Fibroblast of the aortic adventitia (primary cell): ENCODE measurements at places on chromosomes 2 and 18.

DNA sequence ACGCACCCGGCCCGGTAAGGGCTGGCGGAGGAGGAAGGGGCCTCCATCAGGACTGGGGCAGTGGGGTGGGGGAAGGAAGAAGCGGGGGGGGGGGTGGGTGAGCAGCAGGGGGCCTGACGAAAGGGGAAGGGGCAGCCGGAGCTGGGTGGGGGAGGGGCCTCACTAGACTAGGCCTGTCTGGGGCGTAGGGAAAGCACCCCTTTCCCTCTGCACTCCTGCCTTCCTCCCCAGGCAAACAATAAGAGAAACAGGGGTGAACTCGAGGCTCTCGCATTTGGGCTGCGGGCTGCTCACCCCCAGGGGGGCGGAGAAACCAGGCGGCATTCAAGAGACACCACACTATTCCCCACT lies 82.7 kb upstream of the POMC start:
- no peak for DNase-seq

GRCh38 chr2:209269024-209269423 lies 154.8 kb upstream of the MAP2 start:
- DNase-seq: no peak

- DNase-seq: no peak
Measured at GRCh38 chr2:232137356-232138147, 176.0 kb downstream of the DIS3L2 start.

DNA sequence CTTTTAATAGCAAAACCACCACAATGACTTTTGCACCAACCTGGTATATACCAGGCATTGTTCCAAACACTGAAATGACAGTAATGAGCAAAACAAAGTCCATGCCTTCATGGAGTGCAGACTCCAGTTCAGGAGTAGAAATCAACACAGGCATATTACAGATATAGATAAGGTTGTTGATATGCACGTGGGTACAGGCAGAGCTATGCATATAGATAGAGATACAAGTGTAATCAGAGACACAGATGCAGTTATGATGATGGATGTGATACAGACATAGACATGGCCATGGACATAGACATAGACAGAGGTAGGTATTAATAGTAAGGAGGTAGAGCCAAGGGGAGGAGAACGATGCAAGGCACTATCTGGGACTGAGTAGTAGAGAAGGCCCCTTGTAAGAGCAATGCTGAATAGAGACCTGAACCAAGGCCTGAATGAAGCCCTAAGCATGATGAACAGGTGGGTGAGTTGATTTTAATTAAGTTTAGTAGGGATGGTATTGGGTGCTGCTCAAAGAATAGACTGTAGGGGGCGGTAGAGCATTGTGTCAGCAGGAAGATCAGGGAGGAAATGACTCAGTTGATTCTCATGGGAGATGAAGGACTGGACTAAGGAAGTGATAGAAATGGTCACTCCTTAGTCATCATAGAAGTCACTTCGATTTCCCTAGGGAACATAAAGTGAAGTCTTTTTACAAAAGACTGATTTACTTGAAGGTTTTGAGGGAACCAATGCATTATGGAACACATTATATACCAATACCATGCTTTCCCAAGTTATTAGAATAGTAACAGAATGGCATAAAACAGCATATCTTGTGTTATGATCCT lies 39.4 kb downstream of the CMPK2 start:
- peak; percentile 68 for DNase-seq

DNA sequence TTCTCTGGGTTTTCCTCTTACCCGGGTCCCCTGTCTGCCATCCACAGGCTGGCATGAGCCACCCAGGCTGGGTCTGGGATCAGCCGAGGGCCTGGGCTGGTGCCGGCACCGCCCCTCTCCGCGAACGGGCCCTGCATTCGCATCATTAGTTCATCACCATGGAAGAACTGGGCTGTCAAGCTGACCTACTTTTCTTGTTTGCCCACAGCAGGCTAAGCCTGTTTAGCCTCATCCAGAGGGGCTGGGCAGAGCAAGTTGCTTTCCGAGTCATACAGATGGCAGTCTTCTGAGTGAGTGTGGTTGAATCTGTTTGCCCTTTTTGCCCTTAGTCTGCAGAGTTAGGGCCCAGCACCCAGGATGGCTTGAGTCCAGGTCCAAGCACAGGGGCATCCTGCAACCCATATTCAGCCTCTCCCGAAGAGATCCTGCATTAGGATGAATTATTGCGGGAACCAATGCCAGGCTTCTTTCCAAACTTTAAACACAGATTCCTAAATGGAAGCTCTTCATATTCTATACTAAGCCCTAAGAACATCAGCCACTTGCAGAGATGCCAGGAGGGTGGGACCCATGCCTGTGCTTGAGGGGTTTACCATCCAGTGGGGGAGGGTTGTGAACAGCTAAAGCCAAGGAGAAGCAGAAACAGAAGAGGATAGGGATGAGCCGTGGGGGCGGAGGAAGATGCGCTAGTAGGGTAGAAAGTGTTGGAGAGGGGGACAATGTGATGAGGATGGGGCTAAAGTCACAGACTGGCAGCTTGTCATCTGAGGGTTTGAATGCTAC lies 68.0 kb downstream of the NPAS2 start:
- DNase-seq: no peak

GRCh38 chr2:118687192-118687591 lies 160.3 kb downstream of the EN1 start:
- peak; percentile 39 for DNase-seq
